Heart left ventricle (tissue), 16 donors: ENCODE measurements at places on chromosomes 11 and 22.

DNA sequence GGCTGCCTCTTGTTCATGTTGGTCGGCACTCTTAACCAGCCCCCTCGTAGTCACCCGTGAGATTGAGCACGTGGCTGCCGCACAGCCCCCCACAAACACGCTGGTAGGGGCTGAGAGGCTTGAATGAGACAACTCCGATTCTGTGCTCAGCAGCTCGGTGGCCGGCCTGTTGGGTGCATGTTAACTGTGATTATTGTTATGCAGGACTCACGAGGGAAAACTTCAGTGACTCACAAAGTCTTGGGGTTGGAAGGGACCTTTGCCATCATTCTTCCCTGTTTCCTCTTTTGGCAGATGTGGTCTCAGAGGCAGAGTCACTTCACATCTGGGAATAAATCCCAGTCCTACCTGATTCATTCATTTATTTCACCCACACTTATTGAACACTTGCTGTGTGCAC is 75.2 kb downstream of the ADAMTS15 start:
- no peak for DNase-seq

- DNase-seq, result no peak
Observed at GRCh38 chr22:43500792-43501785, 89.3 kb downstream of the MPPED1 start.

DNA sequence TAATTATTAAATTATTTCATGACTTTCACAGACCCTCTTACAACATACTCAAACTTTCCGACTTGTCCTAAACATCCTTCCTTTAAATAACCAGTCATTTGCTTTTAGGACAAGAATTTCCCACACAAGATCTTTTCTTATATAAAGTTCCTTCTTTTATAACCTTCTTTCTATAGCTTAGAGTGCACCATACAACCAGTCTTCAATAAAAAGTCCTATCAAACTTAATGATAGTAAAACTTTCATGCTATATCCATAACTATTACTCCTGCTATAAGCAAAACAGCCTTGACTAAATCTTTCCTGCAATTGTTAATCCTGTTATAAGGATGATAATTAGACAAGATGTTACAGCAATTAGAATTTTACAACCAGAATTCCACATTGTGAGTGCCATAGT is 47.4 kb downstream of the ZNF280B start:
- DNase-seq, result no peak

DNA sequence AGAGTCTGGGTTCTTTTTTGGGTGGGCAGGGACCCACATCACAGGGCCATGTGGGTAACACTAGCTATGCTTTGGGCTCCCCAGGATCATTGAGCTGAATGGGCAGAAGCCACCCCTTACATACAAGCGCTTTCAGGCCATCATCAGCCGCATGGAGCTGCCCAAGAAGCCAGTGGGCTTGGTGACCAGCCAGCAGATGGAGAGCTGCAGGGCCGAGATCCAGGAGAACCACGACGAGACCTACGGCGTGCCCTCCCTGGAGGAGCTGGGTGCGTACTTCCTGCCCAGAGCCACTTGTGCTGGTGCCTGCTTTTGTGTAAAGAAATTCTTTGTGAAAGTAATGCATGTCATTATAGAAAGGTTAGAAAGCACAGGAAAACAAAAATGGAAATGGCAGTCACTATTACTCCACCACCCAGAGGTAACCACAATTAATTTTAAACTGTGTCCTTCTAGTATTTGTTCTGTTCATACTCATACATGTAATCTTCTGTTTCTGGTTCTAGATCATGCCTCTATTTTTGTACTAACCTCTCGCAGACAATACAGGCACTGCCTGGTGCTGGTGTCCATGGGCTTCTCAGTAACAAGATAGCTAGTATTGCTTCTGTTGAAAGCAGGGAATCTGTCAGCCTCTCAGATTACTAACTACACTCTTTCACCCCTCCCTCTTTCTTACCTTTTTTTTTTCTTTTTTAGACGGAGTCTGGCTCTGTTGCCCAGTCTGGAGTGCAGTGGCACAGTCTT is 13.7 kb downstream of the CRY2 start:
- no peak for DNase-seq

- DNase-seq, result no peak
Observed at GRCh38 chr22:33722816-33723215, 197.5 kb downstream of the LARGE1 start.

GRCh38 chr11:5339771-5340322 is 3.5 kb downstream of the OR51B5 start:
- no peak for DNase-seq

DNA sequence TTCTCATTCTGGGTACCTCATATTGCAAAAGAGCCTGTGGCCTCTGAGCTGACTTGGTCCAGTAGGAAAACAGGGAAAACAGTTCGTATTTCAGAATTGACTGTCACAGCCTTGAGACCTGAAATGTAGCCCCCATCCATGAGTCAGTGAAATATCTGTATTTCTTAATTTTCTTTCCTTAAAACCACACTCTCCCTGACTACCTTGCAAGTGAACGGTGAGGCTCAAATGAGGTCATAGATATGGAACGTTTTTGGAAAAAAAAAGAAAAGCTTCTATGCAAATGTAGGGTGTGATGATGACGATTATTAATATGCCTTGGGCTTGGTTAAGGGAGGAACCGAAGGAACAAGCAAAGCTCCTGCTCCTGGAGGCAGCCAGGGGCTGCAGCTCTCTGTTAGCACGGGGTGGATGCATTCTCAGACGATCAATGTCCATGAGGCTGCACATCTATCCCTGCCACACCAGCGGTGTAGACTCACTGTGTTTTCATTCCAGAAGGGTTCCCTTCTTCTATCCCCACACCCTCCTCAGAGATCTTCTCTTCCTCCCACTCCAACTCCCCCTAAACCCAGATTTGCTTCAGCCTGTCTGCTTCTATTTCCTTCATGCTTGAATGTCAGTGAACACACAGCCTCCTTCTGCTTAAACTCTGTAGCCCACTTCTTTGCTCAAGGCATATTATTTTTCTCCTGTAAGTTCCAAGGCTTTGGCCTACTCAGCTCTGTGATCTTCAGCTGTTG is 29.2 kb upstream of the SCN3B start:
- no peak for DNase-seq

DNA sequence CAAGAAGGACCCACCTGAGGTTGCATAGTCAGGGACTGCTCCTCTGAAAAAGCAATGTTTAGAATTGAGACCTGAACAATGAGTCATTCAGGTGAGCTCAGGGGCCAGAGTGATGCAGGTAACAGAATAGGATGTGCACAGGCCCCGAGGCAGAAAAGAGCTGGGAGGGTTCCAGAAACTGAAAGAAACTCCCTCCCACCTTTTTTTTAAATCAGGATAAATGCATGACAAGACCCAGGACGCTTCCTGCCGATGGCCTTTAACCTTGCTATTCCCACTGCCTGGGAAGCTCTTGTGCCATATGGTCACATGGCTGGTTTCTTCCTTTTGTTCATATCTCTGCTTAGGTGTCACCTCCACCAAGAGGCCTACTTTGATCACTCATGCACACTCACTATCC is 214.2 kb upstream of the ZBED5 start:
- no peak for DNase-seq

GRCh38 chr11:21511835-21512440 is 680.9 kb upstream of the ANO5 start:
- DNase-seq, result peak; percentile 32

DNA sequence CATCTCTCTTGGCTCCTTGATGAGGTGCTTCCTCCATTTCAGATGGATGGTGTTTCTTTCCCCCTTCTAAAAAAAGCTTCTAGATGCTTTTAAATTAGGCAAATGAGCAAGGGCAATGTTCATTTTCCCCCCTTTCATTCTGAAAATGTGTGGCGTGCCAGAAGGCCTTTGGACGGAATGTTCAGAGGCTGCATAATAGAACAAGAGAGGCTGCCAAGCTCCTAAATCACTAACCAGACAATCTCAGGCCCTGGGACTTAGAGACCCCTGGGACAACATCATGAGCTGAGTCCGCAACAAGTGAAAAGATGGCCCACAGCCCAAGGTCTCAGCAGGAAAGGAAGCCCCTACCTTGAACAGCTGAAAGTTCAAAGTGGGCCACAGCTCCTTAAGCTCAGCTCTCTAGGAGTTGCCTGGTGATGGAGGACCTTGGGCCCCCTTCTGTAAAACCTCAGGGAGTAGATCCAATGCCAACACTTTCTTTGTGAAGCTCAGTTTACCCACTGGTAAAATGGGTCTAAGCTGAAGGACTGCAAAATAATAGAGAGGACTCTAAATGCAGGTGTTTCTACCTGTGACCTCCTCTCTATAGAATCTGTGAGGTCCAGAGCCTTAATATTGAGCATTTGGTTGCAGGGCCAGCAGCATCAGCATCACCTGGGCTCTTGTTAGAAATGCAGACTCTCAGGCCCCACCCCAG is 144.0 kb downstream of the FBXO7 start:
- no peak for DNase-seq

DNA sequence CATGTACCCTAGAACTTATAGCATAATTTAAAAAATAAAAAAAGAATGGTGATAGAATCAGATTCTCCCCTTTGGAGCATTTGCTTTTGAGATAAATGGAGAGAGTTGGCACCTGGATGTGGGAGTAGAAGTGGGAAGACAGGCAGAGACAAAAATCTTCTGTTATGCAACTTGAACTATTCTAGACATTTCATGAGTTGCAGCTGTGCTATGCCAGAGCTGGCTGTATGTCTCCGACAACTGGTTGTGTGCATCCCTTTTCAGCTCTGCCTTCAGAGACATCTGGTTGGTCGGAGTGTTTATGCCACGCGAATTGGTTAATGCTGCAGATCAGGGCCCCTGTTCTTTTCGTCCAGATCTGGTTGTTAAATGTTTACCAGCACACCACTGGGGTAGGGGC is 161.3 kb downstream of the JRKL start:
- no peak for DNase-seq

DNA sequence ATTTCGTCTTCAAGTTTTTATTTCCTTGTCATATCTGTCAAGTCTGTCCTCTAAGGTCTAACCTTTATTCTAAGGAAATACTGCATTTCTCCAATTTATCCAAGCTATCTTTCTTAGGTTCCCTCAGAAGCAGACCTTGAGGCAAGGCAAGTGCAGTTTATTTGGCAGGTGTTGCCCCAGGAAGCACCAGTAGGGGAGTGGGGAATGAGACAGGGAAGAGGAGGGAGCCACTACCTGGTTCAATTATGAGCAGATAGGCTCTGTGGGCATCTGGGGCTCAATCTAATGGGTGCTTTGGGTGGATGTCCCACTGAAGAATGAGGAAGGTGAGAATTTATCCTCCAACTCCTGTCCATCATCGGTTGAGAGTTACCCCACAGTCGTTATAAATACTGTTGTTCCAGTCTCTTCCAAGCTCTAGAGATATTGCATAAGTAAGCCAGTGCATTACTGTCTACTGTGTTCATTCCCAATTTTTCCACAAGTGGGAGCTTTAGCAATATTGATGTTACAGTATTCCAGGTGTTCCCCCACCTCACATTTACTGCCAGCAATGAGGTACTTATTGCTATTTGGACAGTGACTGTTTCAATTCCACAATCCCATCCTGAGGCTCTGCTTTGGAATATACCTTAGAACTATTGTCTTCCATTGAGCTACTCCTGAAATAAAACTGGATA is 154.9 kb upstream of the CEP126 start:
- no peak for DNase-seq

- no peak for DNase-seq
Observed at GRCh38 chr11:3164552-3165151, 458 bp downstream of the OSBPL5 start.

GRCh38 chr11:122399375-122399774 is 256.1 kb upstream of the UBASH3B start:
- DNase-seq, result no peak

DNA sequence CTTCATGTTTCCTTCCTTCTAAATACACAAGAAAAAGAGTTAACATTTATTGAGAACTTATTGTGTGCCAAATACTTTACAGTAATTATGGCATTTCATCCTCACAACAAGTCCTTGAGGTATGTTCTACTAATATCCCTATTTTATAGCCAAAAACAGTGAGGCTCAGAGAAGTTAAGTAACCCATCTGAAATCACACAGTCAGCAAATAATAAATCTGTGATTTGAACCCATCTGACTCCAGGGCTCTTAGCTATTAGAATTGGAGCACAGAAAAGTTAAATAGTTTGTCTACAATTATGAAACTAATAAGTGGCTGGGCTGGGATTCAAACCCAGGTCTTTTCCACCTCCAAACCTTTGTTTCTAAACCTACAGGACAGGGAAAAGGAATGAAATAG is 36.5 kb upstream of the MYOD1 start:
- DNase-seq, result no peak

- no peak for DNase-seq
Observed at GRCh38 chr11:61892085-61892370, 683 bp upstream of the FADS3 start.

DNA sequence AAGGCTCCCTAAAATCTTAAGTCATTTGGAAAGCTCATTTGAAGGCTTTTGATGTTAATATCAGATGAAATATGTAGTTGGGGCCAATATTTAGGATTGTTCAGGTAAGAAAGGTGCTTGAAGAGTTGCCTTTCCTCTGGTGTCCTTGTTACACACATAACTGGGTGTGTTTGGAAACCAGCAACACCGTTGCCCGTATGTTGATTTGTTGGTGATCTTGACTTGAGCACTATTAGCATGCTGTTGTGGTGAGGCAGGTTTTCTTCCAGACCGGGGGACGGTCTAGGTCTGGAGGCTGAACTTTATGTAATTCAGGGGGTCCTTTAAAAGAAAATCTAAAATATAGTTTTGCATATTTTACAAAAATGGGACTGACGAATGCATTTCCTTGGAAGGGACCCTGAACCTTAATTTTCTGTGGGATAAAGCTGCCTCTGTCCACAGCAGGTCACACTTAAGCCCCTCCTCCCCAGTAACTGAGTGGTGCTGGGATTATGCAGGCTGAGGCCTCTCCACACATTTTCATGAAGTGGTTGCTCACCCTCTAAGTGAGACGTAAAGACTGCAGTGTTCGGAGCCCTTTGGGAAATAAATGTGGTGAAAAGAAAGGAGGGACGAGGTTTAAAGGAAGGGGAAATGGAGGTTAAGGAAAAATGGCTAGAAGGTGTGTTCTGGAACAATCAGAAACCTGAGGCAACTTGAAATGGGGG is 1.8 kb downstream of the YWHAH start:
- DNase-seq, result no peak

DNA sequence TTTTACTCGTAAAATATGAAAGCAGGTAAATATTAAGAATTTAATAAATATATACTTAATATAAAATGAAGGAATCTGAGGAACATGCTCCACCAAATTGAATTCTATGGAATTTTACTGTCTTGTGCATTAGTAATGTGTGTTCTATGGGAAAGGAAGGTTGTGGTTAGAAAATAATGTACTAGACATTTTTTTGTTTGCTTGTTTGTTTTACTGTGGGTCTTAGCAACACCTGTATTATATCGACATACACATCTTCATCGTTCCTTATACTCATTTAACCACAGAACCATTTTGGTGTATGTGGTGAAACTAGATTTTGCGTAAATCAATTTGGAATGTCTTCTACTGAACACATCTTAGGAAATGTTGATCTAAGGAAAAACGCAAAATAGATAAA is 114.1 kb upstream of the MTMR2 start:
- DNase-seq, result no peak

- DNase-seq, result peak; percentile 100
Observed at GRCh38 chr22:42079319-42080251, at the start of gene SMDT1. TSS of gene SMDT1 (plus strand) at chr22:42079700. CDS start at chr22:42079769, 69 bp downstream.

GRCh38 chr11:126124231-126124661 is 61.6 kb upstream of the CDON start:
- no peak for DNase-seq
